ELR (cell line): ENCODE measurements at places on chromosomes 5 and 9.
A peak's percentile ranks its signal among the peaks of the same experiment; 100 is the strongest.

DNA sequence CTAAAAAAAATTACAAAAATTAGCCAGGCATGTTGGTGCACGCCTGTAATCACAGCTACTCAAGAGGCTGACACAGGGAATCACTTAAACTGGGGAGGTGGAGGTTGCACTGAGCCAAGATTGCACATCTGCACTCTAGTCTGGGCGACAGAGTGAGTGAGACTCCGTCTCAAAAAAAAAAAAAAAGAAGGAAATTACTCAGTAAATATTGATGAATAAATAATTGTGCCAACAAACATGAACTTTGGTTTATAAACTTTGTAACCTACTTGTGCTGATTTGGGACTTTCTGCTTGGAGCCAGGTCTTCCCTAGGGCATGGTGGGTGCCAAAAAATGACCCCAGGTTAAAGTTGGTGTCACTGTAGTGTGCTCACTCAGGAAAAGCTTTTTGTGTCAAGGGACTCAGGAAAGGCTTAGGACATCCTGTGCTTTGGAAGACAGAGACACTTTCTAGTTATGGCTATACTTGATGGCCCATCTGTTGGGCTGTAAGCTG lies 19.0 kb downstream of the ABLIM3 start:
- DNase-seq: no peak

DNA sequence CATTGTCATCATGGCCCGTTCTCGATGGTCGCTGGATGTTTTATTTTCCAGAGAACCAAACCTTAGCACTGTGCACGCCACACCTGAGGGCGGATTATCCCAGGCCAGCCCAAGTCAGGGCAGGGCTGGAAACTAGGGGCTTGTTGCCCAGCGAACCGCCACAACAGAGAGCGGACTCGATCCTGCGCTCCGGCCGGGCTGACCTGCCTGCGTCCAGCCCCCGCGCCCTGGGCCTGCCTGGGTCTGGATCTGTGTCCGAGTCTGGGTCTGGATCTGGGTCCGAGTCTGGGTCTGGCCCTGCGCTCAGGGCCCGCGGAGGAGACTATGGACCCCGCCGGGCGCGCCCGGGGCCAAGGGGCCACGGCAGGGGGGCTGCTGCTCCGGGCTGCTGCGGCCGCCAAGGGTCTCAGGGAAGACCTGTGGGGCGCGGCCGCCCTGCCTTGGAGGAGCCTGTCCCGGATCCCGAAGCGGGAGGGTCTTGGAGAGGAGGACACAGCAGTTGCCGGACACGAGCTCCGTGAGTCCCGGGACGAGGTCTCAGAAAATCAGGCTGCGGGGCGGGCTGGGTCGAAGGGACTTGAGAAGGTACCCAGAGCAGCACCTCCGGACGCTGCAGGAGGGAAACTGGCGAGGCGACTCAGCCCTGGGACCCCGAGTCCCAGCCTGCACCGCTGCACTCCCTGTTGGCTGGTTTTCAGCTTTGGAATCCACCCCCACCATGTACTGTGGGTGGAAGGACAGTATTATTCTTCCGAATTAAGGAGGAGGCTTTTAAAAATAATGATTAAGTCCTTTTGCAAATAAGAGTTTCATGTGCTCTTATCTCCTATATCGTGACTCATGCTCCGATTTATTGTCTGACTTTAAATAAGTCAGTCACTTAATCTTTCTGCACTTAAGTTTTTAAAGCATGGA lies at the start of gene ANKDD1B:
Gene ANKDD1B (plus strand): TSS at position 143 of the 915 bp plus-strand sequence. CDS start 182 bp downstream, at position 325.
- DNase-seq: peak; percentile 61

- DNase-seq: peak; percentile 43
Measured at GRCh38 chr9:34929506-34930102, 28.5 kb upstream of the PHF24 start.

- no peak for DNase-seq
Measured at GRCh38 chr9:114341991-114342390, 12.3 kb downstream of the ORM2 start.

GRCh38 chr5:59234236-59234635 lies 651.4 kb downstream of the RAB3C start:
- no peak for DNase-seq

DNA sequence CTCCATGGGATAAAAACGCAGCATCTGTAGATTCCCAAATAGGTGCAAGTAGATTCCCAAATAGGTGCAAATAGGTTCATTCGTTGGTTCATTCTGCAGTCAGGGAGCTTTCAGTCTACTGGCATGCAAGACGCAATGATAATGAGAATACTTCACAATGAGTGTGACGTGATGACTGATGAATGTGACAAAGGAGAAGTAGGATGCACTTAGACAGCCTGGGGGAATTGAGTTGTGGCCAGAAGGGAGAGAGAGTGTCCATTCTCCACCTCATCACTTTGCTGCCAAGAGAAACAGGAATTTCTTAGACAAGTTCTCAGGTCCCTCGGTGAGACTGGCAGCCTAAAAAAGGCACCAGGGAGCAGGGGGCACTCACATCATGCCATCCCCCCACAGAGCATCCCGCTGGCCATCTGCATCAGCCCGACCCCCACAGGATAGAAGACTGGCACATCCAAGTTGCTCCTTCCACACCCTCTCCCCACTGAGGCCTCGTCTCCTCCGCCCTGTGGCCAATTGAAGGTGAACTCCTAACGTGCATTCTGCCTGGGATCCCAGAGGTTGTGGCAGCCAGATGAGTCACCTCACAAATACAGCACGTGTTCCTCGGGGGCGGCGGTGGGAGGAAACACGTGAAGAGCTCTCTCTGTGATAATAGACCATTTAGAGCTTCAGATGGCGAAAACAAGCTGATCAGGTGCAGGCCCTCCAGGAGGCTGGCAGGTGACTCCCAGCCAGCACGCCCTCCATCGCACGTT lies 19.9 kb upstream of the KCNIP1 start:
- peak; percentile 54 for DNase-seq

DNA sequence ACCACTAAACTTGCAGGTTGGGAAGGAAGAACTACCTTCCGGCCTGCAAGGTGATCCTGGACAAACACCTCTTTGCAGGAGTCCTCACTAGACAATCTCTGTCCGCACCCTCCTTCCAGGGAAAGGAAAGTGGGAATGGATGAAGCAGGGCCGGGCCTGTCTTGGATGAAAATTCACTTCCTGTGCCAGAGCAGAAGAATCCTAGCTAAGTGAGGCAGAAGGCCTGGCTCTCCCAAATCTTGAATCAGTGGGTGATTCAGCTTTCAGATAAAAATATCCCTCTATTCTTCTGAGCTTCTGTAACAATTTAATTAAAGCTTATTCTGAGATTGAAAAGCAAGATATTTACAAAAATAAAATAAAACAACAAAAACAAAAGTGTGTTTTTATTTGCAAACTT lies 281.9 kb upstream of the TLE4 start:
- no peak for DNase-seq

- DNase-seq: no peak
Measured at GRCh38 chr9:108130905-108131304, 641.3 kb upstream of the KLF4 start.

GRCh38 chr5:118891252-118891651 lies 97.1 kb downstream of the DTWD2 start:
- no peak for DNase-seq

DNA sequence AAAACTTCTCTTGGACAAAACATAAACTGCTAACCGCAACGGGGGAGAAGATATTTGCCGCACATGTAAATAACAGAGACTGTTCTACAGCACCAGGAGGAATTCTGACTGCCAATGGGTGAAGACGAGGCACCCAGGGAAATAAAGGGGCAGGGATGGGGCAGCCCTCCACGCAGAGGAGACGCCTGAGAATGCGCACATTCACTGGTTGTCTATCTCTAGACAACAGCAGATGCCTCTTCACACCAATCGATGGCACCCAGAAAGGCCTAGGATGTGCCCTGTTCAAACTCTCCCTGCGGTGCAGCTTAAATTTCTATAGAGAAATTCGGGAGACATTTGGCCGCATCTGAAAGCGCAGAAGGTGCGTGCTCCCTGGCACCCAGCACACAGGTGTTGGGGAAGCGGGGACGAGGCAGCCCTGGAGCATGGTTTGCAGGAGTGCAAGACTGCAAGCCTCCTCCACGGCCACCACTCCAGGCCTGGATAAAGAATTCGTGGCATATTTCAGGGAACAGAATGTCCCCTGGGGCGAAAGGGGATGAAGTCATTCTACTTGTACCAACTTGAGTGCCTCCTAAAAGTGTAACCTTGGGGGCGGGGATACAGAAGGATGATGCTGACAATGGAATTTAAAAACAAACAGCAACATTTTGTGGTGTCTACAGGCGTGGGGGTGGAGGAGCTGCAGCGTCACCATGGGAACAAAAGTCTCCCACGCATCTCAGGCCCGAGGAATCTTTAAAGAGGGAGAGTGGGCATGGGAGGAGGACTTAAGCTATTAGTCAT lies 6.3 kb upstream of the IRX2 start:
- peak; percentile 79 for DNase-seq

DNA sequence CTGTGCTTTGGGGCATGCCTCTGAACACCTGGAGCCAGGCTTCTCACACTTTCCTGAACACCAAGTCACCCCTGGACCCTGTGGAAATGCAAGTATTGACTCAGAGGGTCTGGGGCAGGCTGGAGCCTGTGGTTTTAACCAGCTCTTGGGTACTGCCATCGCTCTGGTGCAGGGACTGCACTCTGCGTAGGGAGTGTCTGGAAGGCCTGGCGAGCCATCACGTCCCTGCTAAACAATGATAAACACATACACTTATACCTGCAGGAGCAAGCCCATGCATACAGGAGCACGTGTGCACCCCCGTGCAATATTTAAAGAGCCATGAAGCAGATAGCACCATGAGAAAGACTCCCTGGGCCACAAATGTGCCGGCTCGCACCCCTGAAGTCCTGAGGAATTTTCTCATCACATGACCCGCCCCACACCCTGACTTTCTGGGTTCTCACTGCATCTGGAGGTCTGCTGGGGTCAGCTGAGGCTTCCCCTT lies 267.7 kb downstream of the GADD45G start:
- DNase-seq: no peak
